Renal cortical epithelial cell (primary cell): ENCODE measurements at places on chromosomes 2 and 18. TPM values are rescaled to one million over a fixed set of nuclear protein-coding genes. Genes with fewer than 3 reads are reported as not detected.

GRCh38 chr2:9170458-9171130 is 36.0 kb upstream of the ASAP2 start:
- DNase-seq = peak; percentile 29

GRCh38 chr2:75751824-75752468 is 41.2 kb upstream of the GCFC2 start:
- DNase-seq = no peak

DNA sequence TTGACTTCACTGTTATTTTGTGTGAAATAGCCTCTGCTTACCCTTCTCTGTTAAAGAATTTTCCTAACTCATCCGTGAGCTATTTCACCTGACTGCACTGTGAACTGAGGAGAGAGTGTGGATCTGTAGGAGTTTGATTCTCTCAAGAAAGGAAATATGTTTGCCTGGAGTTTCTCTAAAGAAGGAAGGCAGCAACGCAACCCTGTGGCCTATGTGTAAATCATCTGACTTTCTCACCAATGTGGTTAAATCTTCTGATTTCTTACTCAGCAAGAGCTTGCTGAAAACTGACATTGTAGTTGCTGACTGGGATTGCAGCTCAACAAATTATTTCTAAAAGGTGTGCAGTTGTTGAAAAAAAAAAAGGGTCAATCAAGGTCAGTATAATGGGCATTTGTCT is 153.9 kb upstream of the PELI1 start:
- DNase-seq = no peak

DNA sequence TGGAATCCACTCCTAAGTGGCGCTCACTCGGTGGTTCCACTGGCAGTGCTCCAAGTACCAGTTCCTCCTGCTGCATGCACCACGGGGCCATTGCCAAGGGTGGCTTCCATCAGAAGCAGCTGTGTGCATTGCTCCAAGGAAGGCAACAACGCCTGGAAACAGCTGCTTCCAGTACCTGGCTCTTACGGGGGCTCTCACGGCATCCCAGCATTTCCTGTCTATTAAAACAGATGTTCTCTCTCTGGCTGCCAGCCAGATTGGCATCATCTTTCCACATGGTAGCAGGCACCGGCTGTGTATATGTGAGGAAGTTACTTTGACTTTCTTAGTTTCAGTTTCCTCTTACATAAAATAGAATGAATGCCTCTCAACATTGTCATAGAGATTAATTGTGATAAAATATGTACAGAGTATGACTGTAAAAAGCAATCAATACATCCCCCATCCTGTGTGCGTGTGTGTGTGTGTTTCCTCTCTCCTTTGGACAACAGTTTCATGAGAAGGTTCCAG is 84.9 kb downstream of the CMPK2 start:
- peak; percentile 6 for DNase-seq

GRCh38 chr2:171347591-171348032 is 86.2 kb downstream of the METTL8 start:
- peak; percentile 87 for DNase-seq

DNA sequence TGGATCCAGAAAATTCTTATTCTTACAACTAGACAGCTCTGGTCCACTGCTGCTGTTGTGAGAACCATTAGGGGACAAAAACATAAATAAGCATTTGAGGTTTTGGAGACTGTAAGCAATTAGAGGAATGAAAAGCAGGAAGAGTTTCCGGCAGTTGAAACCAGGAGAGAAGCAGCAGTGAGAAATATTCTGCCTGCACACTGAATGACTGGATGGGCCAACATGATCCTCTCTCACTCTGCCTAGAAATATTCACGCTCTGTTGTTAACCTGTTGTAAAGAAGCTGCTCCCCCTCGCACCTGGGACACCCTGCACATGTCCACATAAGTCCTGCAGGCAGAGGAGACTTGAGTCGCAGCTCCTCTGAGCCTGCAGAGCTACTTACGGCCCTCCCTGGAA is 60.4 kb upstream of the RNF152 start:
- no peak for DNase-seq

DNA sequence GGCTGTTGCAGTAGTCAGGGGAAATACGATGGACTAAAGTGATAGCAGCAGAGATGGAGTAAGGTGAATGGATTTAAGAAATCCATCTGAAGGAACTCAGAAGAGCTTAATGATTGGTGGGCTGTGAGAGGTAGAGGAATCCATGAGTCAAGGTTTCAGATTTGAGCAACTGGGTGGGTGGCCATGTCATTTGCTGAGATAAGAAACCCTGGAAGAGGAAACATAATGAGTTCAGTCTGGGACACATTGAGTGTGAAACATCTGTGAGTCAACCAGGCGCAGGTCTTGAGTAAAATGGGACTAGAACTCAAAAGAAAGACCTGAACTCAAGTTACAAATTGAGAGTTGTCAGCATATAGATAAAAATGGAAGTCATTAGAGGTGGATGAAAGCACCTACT is 19.7 kb upstream of the ASNSD1 start:
- DNase-seq = no peak

DNA sequence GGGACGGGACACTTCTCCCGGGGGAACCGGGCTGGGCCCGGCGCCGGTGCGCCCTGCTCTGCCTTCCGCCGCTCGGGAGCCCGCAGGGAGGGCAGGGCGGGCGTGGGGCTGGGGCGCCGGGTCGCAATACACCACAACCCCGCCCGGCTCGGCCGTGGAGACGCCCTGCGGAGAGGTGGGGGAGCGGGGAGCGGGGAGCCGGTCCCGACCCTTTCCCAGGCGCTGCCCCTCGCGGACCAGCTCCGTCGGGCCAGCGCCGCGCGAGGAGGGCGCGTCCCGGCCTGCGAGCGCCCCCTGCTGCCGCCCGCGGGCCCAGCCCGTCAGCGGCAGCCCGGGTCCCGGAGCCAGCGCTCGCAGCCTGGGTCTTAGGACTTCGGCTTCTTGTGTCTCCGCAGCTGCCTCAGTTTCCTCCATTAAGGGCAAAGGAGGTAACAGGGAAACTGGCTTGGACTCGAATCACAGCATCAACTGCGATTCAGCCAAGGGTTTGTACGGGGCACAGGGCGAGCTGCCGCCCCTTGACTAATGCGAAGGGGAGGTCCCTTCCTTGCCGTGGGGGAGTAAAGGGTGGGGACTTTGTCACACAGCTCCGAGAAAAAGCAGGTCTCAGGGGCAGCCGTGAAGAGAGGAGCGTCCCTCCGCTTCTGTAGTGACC is 635 bp upstream of the ADRA2B start:
- DNase-seq = no peak

DNA sequence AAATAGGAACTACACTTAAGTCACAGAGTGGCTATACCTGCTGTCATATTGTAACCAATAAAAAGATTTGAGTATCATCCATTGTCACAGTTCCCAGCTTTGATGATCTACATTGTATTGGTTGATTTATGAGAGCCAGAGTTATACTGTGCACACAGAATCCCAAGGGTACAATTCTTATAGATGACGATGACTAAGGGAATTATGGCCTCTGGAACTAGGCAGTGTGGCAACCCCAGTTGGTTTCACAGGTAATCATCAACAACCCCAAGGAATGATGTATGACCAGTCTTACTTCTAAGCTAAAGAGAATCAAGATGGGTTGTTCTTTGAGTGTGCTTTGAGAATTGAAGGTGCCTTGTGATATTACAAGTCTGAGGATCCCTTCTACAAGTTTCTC is 217.3 kb downstream of the ETAA1 start:
- no peak for DNase-seq

GRCh38 chr2:210167227-210167626 is 4.0 kb downstream of the KANSL1L start:
- DNase-seq = peak; percentile 40

DNA sequence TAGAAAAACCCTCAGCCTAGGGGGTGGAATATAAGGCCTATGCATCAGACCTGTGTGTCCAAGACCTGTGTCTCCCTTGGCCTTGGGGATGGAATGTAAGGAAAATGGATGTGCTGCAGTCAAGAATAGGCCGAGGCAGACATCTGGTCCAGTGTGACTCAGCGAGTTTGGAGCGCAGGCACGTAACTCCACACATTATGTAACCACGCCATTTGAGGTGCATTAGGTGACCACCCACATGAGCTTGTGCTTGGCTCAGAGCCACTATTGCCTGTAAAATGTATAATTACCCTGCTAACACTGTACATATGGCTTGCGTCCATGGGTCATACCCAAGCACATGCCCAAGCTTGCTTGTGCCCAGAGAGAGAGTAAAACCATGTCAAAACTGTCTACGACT is 580.9 kb upstream of the HNMT start:
- DNase-seq = no peak

DNA sequence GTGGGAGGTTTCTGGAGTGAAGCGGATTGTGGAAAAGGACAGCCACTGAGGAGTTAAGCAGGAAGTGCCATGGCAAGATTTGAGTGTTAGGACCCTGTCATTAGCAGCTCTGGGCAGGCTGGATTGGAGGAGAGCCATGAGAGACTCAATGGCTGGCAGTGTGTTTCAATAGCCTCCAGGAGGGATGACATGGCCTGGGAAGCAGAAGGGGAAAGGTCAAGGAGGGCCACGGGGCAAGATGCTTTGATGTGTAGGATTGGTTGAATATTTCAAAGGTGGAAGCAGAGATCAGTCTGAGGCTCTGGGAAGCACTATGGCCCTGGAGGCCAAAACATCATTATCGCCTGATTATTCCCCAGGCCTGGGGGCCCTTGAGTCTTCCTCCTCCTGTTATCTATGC is 229.0 kb upstream of the HS6ST1 start:
- no peak for DNase-seq

- DNase-seq = no peak
Measured at GRCh38 chr2:120893811-120894584, 158.3 kb downstream of the GLI2 start.

GRCh38 chr2:29307519-29307918 is 192.3 kb downstream of the CLIP4 start:
- peak; percentile 16 for DNase-seq

DNA sequence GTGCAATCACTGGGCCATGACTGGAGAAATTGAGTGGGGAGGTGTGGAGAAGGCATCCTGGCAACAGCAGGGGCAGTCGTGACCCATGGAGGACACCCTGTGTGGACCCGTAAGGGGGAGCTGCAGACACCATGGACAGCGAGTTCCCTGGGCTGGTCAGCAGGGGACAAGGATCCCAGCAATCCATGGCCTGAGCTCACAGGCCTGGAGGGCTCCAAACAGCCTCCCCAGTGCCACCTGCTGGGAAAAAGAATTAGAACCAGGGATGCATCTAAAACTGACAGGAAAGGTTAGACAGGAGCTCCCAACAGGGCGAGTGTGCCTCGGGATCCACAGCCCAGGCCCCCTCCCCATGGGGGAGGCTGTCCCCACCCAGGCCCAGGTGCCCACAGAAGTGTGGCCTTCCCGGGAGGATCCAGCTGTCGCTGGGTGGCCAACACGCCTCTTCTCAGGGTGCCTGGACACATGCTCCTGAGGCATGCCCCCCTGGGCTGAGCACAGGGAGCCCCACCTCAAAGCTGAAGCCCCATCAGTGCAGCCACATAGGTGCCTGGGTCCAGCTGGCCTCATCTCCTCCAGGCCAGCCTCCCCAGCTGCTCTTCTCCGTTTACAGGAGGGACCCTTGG is 20.5 kb upstream of the KIF1A start:
- DNase-seq = peak; percentile 50

GRCh38 chr2:150690870-150691269 is 203.4 kb upstream of the RND3 start:
- DNase-seq = peak; percentile 79

GRCh38 chr2:157592374-157592773 is 36.3 kb downstream of the ACVR1C start:
- no peak for DNase-seq

GRCh38 chr2:8609357-8609811 is 72.5 kb upstream of the ID2 start:
- DNase-seq = peak; percentile 70

- peak; percentile 32 for DNase-seq
Measured at GRCh38 chr18:76354348-76354747, 140.7 kb downstream of the ZNF516 start.

- DNase-seq = no peak
Measured at GRCh38 chr2:240509667-240510512, 47.9 kb downstream of the ANKMY1 start.

DNA sequence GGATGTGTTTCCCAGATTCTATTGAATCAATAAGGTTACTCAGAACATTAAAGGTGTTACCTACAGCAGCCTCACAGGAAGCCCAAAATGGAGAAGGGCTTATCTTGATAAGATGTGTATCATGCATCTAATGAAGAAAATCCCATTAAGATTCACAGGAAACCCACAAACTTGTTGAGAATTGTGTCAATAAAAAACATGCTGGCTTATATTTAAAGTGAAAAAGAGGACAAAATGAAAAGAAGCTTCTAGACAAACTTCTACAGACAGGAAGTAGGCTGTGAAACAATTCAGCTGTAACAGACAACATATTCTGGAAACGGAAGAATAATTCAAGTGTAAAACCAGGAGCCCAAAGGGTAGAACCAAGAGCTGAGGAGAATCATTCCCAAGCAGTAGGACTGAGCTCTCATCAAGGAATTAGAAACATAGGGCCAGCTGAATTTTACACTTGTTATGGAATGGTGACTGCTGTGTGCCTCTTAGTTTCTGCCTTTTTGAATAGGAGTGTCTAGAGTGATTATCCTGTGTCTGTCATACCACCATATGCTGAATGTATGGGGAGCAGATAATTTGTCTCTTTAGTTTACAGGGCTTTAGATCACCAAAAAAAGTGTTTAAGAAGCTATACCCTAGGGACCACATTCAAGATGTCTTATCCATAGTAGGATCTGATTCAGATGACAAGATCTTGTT is 9.6 kb downstream of the IMMT start:
- DNase-seq = peak; percentile 34

GRCh38 chr2:37441055-37441454 is 96.6 kb downstream of the QPCT start:
- peak; percentile 36 for DNase-seq

- peak; percentile 22 for DNase-seq
Measured at GRCh38 chr2:230797515-230798495, 66.9 kb upstream of the ITM2C start.

The ACMSD gene
- 3.3 and 21.7 TPM in 2 replicates for total RNA-seq

The UGT1A1 gene
- total RNA-seq = 1.2 and 6.2 TPM in 2 replicates

The C18orf54 gene
- 4.3 and 10.6 TPM in 2 replicates for total RNA-seq

The SERPINB3 gene
- 0.40 and 1.9 TPM in 2 replicates for total RNA-seq

The CCDC141 gene
- under 0.01 and 0.05 TPM in 2 replicates for total RNA-seq

The CNTNAP5 gene
- under 0.01 and 0.20 TPM in 2 replicates for total RNA-seq

The SOX11 gene
- under 0.01 and 0.05 TPM in 2 replicates for total RNA-seq

The MYO3B gene
- total RNA-seq = 1.4 and 10.6 TPM in 2 replicates

The GALR1 gene
- total RNA-seq = not detected in 2 replicates

The PID1 gene
- total RNA-seq = 1.0 and 1.5 TPM in 2 replicates

The KCNIP3 gene
- total RNA-seq = 47.4 and 127 TPM in 2 replicates

The C2orf78 gene
- not detected in 2 replicates for total RNA-seq
